ENCODE measurements at places on chromosomes 6 and 20.

DNA sequence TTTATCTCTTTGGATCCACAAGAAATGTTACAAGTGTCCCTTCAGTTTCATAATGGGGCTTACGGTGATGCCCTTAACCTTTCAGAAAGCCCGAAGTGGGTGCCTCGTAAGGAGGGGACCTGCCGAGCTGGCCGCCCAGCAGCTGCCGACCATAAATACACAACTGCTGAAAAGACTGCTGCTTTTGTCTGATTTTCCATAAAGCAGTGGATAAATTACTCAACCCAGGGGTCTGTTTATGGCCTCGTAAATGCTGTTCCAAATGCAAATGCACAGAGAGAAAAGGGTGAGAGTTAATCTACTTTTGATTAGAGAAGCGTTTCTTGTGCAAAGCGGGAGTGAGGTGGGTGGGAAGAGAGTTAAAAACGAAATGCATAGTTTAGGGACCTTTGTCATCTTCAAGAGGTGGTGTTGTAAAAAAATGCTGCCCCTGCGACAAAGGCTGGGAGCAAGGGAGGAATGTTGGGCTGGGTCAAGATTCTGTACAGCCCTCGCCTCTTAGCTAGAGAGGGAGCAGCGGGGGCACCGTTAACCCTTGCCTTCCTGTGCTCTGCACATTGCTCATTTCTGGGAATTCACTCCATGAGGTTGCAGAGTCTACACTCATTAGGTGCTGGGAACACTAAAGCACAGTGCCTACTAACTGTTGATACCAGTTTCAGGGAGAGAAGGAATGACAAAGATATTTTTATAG, 112.0 kb upstream of the MTHFD1L start:
- no peak for DNase-seq

- no peak for DNase-seq
Observed at GRCh38 chr20:7087803-7088202, 320.3 kb downstream of the BMP2 start.

GRCh38 chr20:15699431-15700146, 873.7 kb downstream of the KIF16B start:
- DNase-seq: no peak

GRCh38 chr6:76351275-76351674, 278.8 kb upstream of the IMPG1 start:
- no peak for DNase-seq

GRCh38 chr6:46340246-46340645, 151.0 kb downstream of the RCAN2 start:
- no peak for DNase-seq

GRCh38 chr20:4848041-4848440, 126.3 kb downstream of the PRND start:
- DNase-seq: no peak

- no peak for DNase-seq
Observed at GRCh38 chr6:118825661-118826060, 68.3 kb upstream of the ASF1A start.

- no peak for DNase-seq
Observed at GRCh38 chr6:16278048-16278724, 39.8 kb downstream of the GMPR start.

DNA sequence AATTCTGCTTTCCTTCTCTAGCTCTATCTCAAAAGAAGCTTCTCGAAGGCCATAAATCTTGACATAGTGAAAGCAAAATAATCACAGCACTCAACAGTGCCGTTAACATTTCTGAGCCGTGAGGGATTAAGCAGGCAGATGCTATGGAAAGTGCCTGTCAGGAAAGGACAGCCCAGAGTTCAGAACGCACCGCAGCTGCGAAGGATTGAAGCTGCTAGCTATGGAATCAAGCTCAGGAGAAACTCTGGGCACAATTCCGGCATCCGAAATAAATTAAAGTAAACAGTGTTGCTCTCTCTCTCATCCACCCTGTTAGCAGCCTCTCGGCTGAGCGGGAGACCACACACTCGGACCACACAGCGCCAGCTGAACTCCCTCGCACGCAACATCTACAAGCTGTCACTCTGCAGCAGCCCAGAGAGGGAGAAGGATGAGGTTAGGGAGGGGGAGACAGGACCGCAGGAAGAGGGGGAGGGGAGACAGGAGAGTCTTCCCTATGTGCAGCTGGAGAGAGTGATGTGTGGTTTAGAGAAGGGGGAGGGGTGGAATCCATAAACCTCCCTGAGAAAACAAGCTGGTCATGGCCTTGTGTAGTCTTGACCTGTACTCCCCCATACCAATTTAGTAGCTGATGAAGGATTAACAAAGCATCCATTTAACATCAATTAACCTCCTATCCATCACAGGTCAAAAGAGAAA, 9.0 kb downstream of the EXOC2 start:
- DNase-seq: no peak

DNA sequence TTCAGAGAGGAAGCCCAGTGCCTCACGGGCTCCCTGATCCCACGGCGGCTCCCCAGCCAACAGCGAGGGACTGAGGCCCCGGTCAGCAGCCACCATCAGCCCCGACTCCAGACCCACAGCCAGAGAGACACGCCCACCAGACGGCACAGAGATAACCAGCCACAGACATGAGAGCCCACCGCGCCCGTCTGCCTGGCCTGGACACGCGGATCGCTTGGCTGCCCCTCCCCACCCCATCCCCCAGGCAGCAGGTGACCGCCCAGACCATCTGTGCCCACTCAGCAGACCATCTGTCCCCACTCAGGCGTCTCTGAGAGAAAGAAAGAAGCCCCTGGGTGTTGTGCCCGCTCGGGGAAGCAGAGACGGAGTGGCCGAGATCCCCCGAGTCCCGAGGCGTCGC, 55.5 kb upstream of the CHRNA4 start:
- DNase-seq: no peak

- no peak for DNase-seq
Observed at GRCh38 chr20:19427480-19427879, 215.0 kb downstream of the SLC24A3 start.

DNA sequence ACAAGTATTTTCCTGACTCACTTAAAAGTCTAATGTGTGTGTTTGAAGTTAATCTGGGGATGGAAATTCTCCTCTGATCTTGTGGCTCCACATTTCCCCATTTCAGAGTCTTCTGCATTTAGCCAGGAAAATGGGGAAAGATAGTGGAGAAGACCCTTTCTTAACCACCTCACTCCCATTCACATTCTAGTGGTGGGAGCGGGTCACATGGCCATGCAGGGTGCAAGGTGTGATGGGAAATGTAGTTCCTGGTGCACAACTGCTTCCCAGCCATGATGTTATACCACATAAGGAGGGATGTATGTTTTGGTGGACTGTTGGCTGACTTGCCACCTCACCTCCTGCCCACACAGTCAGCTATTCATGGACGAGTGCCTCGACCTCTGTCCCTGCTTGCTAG, 61.8 kb downstream of the BANF2 start:
- DNase-seq: no peak

- DNase-seq: no peak
Observed at GRCh38 chr6:21596145-21596948, 2.8 kb downstream of the SOX4 start.

DNA sequence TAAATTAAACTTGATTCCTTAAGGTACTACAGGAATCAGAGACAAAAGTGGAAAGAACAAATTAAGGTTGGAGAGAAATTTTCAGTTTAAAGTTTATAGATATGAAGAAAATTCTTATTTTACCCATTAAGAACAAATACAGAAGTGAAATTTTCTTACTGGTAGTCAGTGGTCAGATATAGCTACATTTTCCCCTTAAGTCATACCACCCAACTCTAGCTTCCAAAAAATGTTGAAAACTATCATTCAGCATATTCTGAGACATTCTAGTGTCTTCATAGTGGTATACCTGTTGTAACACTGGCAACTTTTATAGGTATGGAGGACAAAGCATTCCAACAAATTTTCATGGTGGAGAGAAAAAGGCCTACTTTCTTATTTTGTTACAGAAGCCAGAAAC, 15.6 kb upstream of the SUMO4 start:
- DNase-seq: no peak

DNA sequence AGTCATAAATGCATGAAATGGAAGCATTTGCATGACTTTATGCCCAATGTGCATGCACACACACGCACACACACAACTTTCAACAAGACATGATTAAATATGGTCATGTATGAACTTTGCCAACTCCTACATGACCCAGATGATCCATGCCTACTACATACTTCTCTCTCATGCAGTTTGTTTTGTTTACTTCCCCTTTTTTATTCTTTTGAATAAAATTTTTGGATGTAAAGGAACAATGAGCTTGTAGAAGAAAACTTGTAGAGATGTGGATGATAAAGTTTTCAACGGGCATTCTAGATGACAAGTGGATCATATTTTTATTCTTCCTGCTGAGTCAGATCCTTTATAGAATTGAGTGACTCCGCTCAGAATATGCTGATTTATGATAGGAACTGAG, 50.8 kb upstream of the AIG1 start:
- DNase-seq: no peak

GRCh38 chr6:14807971-14808370, 437.9 kb upstream of the JARID2 start:
- no peak for DNase-seq

- DNase-seq: no peak
Observed at GRCh38 chr6:107698146-107698545, 126.0 kb downstream of the SCML4 start.

DNA sequence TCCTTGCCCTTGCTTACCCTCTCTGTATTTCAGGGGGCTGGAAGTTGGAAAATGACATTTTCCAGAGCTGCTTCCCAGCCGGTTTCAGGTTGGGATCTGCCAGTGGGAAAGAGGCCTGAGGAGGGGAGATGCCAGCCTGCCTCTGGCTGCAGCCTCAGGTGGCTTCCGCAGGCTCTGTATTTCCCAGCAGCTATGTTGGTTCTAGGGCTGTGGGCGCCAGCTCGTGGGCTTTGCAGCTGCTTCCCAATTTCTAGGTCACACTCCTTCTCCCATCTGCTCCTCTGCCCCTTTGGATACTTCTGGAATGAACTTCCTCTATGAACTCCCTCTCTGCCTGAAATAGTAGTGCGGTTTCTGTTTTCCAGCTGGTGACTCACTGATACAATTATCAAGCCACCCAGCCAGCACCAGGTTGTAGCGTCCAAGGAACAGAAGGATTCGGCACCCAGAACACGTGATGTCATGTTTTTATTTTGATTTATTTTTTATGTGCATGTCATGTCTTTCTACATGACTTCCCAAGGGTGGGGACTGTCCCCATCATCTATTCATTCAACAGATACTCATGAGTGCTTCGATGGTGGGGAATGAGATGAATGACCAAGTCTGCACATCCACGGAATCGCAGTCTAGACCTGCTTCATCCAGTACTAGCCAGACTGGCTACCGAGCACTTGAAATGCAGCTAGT, 38.0 kb downstream of the TGM2 start:
- DNase-seq: no peak

DNA sequence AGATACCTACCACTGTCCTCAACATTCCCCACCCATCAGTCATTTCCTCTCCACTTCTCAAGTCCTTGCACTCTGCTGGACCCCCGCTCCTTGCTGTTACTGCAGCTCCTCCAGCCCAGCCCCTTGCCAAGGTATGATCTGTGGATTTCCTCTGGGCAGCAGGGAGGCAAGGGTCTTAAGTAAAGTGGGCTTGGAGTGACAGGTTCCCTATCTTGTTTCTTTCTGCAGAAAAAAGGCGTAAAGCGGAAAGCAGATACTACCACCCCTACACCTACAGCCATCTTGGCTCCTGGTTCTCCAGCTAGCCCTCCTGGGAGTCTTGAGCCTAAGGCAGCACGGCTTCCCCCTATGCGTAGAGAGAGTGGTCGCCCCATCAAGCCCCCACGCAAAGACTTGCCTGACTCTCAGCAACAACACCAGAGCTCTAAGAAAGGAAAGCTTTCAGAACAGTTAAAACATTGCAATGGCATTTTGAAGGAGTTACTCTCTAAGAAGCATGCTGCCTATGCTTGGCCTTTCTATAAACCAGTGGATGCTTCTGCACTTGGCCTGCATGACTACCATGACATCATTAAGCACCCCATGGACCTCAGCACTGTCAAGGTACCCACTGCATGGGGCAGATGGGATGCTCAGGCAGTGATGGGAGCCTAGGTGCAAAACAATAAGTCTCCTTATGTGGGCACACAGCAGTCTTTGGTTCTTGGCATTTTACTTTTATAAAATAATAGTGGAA, 8.1 kb downstream of the BRD2 start:
- DNase-seq: no peak

DNA sequence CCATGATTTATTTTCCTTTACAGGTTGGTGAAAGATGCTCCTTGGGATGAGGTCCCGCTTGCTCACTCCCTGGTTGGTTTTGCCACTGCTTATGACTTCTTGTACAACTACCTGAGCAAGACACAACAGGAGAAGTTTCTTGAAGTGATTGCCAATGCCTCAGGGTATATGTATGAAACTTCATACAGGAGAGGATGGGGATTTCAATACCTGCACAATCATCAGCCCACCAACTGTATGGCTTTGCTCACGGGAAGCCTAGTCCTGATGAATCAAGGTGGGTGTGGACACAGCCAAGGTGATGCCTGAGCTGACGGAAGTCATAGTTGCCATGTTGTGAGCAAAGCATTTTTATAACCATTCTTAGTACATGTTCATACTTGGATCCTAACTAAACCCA, 34.6 kb upstream of the CALHM6 start:
- no peak for DNase-seq

- no peak for DNase-seq
Observed at GRCh38 chr6:152380993-152381898, 255.9 kb downstream of the SYNE1 start.

- DNase-seq: no peak
Observed at GRCh38 chr6:63486196-63486595, 86.1 kb upstream of the LOC128125822 start.

DNA sequence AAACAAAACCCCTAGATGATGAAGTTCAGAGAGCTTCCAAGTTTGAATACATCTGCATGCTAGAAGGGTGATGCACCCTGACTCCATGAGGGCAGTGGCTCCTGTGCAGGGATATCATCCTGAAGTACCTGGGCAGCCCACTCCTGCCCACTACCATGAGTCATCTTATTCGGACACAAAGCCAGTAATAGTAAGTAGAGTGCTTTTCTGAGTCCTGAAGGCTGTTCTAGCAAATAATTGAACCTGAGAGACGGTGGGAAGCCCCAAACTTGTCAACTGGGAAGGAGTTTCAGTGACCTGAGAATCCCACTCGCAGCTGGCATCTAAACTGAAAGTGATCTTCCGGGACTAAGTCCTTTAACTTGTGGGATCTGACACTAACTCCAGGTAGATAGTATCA, 152.9 kb upstream of the COL21A1 start:
- DNase-seq: no peak

- no peak for DNase-seq
Observed at GRCh38 chr6:42406306-42407280, 45.1 kb downstream of the TRERF1 start.

GRCh38 chr20:55693641-55694040, 311.7 kb downstream of the CBLN4 start:
- DNase-seq: no peak

GRCh38 chr6:35626401-35626800, 62.3 kb downstream of the FKBP5 start:
- DNase-seq: no peak

DNA sequence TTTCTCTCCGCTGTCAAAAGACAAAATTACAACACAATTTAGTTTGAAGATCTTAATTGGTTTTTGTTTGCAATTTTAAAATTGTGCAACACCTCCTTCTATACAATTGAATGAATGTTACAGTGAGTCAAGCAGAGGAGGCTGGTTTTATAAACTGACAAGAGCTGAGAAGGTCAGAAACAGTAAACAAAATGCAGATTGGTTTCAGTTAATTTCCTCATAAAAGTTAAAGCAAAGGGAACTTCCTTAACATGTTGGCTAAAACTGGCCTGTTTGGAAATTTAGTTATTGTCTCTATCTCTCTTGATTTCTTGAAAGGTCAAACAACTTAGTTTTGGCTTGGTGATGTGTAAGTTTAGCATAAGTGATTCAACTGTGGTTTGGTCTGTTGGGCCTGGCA, 22.2 kb downstream of the KHDC1L start:
- DNase-seq: no peak

GRCh38 chr6:118507636-118508035, 40.5 kb upstream of the PLN start:
- DNase-seq: no peak
